ENCODE measurements at places on chromosomes 12 and 14. TPM values are rescaled to one million over a fixed set of nuclear protein-coding genes. Genes with fewer than 3 reads are reported as not detected.

Gene PTCSC3
- not detected for total RNA-seq

GRCh38 chr14:36510078-36510799, 9.8 kb downstream of the NKX2-1 start:
- H3K27ac ChIP-seq: no peak overlapping the region
- H3K36me3 ChIP-seq: no peaks in the 10 kb centered on the region
- H3K4me1 ChIP-seq: no peaks in the 10 kb centered on the region

GRCh38 chr12:106954462-106955376, 988 bp upstream of the TMEM263 start:
- H3K4me3 ChIP-seq: peak overlapping the region; percentile 94
- no peaks in the 10 kb centered on the region for H3K27me3 ChIP-seq
- peak overlapping the region; percentile 94 for H3K27ac ChIP-seq
- no peak for DNase-seq

GRCh38 chr14:91261986-91262549, 17.6 kb upstream of the GPR68 start:
- H3K4me1 ChIP-seq: peaks cover 5% of the 10 kb centered on the region
- no peak for DNase-seq
- no peaks in the 10 kb centered on the region for H3K36me3 ChIP-seq
- H3K27me3 ChIP-seq: no peaks in the 10 kb centered on the region
- no peak overlapping the region for H3K27ac ChIP-seq

DNA sequence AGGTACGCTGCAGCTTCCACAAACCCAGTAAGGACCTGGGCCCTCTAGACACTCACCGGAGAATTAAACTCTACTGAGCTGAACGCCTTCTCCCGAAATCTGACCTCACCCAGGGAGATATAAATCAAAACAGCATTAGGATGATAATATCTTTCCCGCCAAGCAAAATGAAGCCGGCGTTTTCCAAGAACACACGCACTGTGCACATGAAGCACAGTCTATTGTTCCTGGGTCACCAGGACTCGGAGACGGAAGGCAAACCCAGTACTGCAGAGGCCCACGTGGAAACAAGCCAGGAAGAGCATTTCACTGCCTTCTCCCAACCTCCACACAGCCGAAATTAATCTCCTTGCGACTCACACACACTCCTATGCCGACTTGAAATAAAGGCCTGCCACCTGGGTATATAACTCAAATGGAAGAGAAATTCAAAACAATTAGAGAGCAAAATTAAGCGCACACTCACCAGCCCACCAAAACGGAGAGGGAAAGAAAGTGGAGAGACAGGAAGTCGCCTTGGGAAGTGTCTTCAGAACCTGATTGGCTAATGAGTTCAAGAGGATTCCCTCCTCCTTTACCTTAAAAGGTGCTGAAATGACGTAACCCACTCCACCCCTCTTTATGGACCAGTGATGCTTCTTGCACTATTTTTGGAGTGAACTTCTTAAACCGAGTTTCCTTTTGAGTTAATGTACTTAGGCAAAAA, at the start of gene CCNB1IP1:
Gene CCNB1IP1, minus strand, starts transcription at position 492 of the 706 bp plus-strand sequence. CDS start 16,756 bp downstream, outside the sequence.
- H3K4me3 ChIP-seq: peak within 1 kb of the TSS; percentile 97
- DNase-seq: peak; percentile 80
- no peaks in the 10 kb centered on the region for H3K27me3 ChIP-seq
- H3K27ac ChIP-seq: peak within 1 kb of the TSS; percentile 62

- H3K36me3 ChIP-seq: no peaks in the 10 kb centered on the region
- H3K4me3 ChIP-seq: no peak overlapping the region
- H3K4me1 ChIP-seq: no peaks in the 10 kb centered on the region
These were observed 10.6 kb downstream of the AHNAK2 start for GRCh38 chr14:104967386-104968152.

- no peak overlapping the region for H3K27ac ChIP-seq
- H3K4me3 ChIP-seq: no peak overlapping the region
These were observed 261.2 kb downstream of the DPF3 start for GRCh38 chr14:72632727-72633126.

All from naive thymus-derived CD4-positive, alpha-beta T cell (primary cell).